ENCODE measurements at places on chromosomes 5 and 9.

- H3K4me1 ChIP-seq = no peaks in the 10 kb centered on the region
- no peaks in the 10 kb centered on the region for H3K36me3 ChIP-seq
- no peak overlapping the region for H3K4me3 ChIP-seq
- ATAC-seq = no peak
These were observed 64.4 kb upstream of the POU5F2 start for GRCh38 chr5:93805616-93806379.

GRCh38 chr5:139763280-139763929 lies 32.2 kb upstream of the PSD2 start:
- no peak overlapping the region for H3K4me3 ChIP-seq
- no peak overlapping the region for H3K27ac ChIP-seq
- no peak for ATAC-seq
- peaks cover 26% of the 10 kb centered on the region for H3K27me3 ChIP-seq

DNA sequence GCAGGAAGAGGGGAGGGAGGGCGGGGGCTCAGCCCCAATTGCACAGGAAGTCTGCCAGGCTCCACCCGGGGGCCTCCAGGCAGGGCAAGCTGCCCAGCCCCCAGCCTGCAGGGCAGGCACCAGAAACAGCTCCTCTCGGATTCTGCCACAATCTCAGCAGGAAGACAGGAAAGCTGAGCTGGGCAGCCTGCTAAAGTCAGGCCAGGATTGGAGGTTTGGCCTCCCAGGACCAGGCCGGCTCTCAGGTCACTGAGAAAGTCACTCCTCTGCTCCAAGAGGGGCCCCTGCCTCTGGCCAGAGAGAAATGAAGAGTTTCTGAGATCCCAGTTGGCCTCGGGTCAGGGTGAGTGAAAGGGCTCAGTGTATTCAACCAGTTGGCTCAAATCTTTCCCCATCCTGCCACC lies 54.6 kb upstream of the STXBP1 start:
- no peaks in the 10 kb centered on the region for H3K4me1 ChIP-seq
- H3K4me3 ChIP-seq = no peak overlapping the region
- peak overlapping the region; percentile 78 for H3K27ac ChIP-seq
- no peaks in the 10 kb centered on the region for H3K36me3 ChIP-seq

DNA sequence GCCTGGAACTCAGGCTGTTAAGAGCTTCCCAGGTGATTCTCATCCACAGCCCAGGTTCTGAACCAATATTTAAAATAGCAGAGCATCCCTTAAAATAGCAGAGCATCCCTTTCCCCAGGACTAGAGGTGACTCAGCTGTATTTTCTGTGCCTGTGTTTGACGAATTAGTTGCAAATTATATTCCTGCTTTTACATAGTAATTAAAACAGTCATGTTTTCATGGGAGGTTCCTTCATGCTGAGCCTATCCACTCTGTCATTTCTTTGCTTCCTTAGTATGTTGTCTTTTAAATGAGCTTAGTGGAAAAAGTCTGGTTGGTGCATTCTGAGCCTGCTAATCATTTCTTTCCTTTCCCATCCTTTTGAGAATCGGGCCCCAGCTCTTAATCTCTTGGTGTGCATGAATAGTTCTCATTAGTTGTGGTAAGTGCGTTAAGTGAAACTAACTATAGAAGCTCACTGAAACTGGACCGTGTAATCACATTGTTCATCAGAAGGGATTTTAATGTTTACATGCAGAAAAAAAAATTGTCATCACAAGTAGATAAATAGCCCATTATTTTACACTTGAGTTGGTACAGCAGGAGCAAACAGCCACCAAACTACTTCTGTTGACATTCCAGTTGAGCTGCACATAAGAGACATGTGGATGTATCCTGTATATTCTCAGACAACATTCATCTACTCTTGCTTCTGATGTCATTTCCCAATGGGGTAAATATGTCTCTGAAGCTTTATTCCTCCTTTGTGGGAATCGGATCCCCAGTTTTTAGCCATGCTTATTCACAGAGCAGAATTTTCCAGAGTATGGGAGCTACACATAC lies 596.9 kb upstream of the WWC1 start:
- H3K4me1 ChIP-seq = no peaks in the 10 kb centered on the region
- ATAC-seq = no peak

DNA sequence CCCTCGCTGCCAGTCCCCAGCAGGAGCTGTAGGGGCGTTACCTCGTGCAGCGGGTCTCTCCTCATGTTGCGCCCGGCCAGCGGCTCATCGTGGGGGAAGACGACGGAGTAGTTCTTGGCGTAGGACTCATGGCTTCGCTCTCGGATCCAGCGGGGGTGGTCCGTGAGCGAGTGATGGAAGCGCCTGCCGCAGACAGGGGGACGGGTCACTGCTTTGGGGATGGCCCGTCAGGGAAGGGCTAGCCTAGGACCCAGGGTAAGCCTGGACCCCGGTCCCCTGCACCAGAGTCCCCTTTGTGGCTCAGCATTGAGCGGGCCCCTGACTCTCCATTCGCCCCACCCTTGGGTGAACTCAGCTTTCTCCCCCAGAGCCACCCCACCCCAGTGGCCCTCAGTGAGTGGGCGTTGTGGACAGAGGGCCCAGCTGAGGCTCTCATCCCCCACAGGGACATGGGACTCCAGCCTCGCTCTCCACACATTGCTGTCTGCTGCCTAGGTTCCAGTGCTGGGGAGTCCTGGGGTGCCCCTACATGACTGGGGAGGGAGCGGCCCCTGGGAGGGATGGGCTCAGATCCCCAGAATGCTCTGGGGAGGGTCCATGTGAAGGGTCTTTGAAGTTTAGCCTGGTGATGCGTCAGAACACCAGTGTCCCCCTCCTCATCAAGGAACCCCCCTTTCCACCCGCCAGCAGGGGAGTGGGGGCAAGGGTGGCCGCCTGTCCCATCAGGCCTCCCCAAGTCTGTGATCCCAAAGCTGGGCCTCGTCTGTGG lies 29.7 kb downstream of the SARDH start:
- H3K27ac ChIP-seq = no peak overlapping the region
- H3K4me3 ChIP-seq = no peak overlapping the region
- no peaks in the 10 kb centered on the region for H3K4me1 ChIP-seq
- peaks cover 16% of the 10 kb centered on the region for H3K27me3 ChIP-seq
- ATAC-seq = no peak

DNA sequence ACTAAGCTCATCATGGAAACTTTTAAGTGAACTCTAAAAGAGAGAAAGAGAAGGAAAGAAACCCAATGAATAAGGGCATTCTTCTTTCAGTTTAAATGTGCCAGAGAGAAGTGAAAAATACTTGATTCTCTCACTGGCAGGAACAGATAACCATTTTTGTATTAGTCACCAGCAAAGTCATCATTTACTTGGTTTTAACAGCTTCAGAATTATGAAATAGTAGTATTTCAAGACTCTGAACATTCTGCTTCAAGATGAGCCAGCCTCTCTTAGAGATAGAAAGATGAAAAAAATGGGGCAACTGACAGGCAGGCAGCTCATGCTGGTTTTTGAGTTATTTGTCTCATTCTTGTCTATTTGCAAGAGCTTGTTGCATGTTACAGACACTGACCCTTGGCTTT lies 103.5 kb downstream of the GCNT1 start:
- H3K27ac ChIP-seq = no peak overlapping the region
- peak; percentile 63 for ATAC-seq
- no peaks in the 10 kb centered on the region for H3K4me1 ChIP-seq
- H3K36me3 ChIP-seq = no peaks in the 10 kb centered on the region
- no peak overlapping the region for H3K4me3 ChIP-seq

- no peak overlapping the region for H3K4me3 ChIP-seq
- ATAC-seq = peak; percentile 54
- H3K27me3 ChIP-seq = no peaks in the 10 kb centered on the region
- H3K36me3 ChIP-seq = peaks cover 6% of the 10 kb centered on the region
- H3K4me1 ChIP-seq = no peaks in the 10 kb centered on the region
These were observed 19.1 kb upstream of the KCNMB1 start for GRCh38 chr5:170408226-170408625.

- no peak overlapping the region for H3K27ac ChIP-seq
- no peak for ATAC-seq
- no peaks in the 10 kb centered on the region for H3K4me1 ChIP-seq
These were observed 211.6 kb downstream of the DOCK8 start for GRCh38 chr9:426264-426663.

- no peaks in the 10 kb centered on the region for H3K4me1 ChIP-seq
- no peak for ATAC-seq
- H3K27me3 ChIP-seq = no peaks in the 10 kb centered on the region
- H3K4me3 ChIP-seq = no peak overlapping the region
- no peaks in the 10 kb centered on the region for H3K36me3 ChIP-seq
These were observed 360.5 kb downstream of the ICE1 start for GRCh38 chr5:5783021-5783420.

DNA sequence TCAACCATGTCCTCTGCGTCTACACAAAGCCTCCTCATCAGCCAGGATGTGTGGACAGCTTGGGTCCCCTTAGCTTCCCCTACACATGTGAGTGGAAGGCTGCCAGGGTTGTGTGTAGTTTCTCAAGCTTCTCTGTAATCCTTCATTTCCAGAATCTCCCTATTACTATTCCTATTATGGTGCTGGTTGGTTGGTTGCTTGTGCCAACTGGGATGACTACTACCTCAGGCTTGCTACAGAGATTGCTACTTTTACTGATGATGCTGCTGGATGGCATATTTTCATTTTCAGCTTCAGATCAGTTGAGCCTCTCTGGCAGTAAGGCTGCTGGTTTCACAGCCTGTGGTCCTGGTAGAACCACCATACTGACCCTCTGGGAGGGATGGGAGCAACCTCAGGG lies 39.9 kb downstream of the ATG10 start:
- no peak overlapping the region for H3K4me3 ChIP-seq
- no peaks in the 10 kb centered on the region for H3K4me1 ChIP-seq
- no peak for ATAC-seq
- no peak overlapping the region for H3K27ac ChIP-seq
- no peaks in the 10 kb centered on the region for H3K27me3 ChIP-seq
- H3K36me3 ChIP-seq = no peaks in the 10 kb centered on the region

GRCh38 chr9:21688108-21689102 lies 114.0 kb upstream of the MTAP start:
- peak overlapping the region; percentile 5 for H3K4me3 ChIP-seq
- peaks cover 10% of the 10 kb centered on the region for H3K4me1 ChIP-seq
- H3K27ac ChIP-seq = no peak overlapping the region
- no peaks in the 10 kb centered on the region for H3K27me3 ChIP-seq
- peak; percentile 34 for ATAC-seq

GRCh38 chr9:135014311-135015010 lies 73.0 kb upstream of the OLFM1 start:
- no peak for ATAC-seq
- no peak overlapping the region for H3K27ac ChIP-seq
- H3K4me1 ChIP-seq = no peaks in the 10 kb centered on the region

- no peaks in the 10 kb centered on the region for H3K27me3 ChIP-seq
- ATAC-seq = no peak
- no peaks in the 10 kb centered on the region for H3K4me1 ChIP-seq
- H3K27ac ChIP-seq = no peak overlapping the region
These were observed 75.7 kb downstream of the PTCH1 start for GRCh38 chr9:95441081-95441480.

DNA sequence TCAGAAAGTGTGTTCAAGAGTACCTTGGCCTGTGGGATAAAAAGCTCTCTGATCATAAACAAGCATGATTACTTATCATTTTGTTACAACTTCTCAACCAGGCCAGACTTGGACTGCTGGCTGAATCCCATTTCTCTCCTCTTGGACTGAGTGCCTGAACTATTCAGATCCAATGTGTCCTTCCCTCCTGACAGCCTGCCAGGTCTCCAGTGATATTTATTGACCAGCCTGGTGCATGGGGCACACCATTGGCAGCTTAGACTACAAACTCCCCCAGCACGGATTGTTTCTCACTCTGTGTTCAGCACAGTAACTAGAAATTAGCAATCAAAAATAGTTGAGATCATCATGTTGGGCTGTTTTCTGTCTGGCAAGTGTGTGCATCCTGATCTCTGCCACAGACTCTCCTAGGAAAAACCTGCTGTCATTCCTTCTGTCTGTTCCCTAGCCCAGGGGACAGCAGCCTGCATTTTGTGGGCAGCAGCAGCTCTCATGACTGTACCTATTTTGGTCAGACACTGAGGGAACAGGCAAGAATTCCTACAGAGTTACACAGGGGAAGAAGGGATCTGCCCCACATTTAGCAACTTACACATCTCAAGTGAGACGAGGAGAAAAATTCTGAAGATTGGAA lies 348.1 kb downstream of the ADAMTS6 start:
- ATAC-seq = no peak
- H3K36me3 ChIP-seq = no peaks in the 10 kb centered on the region
- no peak overlapping the region for H3K4me3 ChIP-seq

Measured in gastroesophageal sphincter (tissue), 4 donors.